ENCODE measurements at places on chromosomes 7 and 10.

GRCh38 chr7:110854651-110855050, 236.3 kb upstream of the LRRN3 start:
- no peak for DNase-seq

GRCh38 chr7:134750083-134751062, 29.1 kb upstream of the CALD1 start:
- peak; percentile 45 for DNase-seq

GRCh38 chr7:120628251-120628650, 229.7 kb downstream of the TSPAN12 start:
- DNase-seq = no peak

DNA sequence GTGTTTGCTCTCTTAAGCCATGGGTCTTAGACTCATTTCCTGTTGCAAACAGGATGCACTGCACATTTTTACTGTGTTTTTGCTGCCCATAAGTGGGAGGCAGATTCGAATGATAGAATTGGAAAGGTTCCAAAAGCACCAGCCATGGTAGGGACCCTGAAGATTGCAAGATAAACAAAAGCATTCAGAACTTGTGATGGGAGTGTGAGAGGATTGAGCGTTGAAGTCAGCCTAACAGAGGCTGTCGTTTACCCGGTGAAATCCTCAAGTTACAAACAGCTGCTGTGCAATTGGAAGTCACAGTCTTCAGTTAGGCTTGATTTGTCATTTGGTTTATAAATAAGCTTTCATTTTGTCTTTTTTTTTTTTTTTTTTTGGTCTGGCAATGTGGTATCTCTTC, 192.7 kb upstream of the MKI67 start:
- no peak for DNase-seq

DNA sequence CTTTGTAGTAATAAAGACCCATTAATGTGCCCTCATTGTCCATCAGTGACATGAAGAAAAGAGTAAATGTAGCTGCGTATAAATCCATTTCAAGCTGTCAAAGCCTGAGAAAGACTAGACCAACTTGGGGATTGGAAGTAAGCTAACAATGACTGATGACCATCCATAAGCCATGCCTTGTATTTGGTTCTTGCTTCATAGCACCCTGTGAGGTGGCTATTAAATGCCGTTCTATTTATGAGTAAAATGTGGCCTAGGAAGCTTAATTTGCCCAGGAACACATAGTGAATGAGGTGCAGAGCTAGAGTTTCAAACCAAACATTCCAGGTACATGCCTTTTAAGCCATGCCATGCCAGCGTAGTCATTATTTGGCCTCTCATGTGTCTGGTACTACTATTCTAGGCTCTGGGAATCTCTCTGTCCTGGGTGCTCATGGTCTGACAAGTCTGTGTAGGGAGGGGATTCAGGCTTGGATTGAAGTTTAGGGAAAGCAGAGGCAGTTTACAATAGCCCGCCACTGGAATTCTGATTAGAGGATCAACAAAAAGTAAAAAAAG, 92.1 kb downstream of the ZNF277 start:
- DNase-seq = no peak

DNA sequence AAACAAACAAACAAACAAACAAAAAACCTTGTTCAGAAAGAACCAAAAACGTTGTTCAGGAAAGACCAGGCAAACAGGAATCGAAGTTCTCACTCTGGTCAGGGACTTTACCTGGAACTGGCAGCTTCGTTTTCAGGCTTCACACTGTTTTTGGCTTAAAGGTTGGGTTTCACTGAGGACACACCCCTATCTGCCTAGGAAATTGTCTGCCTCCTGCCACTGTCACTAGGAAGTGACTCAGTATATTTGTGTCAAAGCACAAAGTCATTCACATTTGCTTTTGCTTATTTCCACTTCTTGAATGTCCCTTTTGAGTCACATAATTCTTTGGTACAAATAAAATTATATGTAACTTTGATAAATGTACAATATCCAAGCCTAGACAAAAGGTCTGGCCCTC, 37.9 kb downstream of the PNLIPRP3 start:
- DNase-seq = no peak

GRCh38 chr10:47296156-47296894, 3.7 kb upstream of the GDF10 start:
- no peak for DNase-seq

DNA sequence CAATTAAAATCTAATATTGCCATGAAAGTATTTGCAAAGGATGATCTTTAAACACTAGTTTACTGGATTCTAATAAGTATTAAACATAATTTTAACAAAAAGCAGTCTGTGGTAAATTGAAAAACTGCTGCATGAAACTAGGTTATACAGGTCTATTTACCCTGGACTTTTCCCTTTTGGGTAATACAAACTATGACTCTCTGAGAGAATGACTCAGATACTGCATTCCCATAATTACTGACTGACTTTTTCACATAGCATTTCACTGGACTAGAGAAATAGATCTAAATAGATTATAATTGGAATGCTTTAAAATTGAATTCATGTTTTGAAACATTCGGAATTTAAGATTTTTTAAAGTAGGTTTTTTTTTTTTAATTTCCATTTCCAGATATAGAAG, 395.7 kb downstream of the THSD7A start:
- DNase-seq = no peak

DNA sequence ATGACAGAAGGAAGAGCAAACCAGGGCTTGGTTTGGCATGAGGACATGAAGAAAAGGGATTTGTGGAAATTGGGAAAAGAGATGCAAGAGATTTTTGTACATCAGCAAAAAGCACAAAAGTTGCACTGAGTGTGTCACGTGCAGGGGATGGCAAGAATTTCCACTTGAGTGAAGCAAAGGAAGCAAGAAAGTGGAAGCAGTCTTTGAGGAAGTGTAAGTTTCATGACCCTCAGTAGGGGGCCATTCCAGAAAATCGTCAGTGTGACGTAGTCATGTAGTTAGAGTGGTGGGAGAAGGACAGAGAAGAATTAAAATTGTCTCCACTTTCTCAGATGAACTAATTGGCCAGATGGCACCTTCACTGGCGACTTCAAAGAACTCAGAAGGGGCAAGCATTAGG, 123.3 kb upstream of the FZD1 start:
- no peak for DNase-seq

- DNase-seq = no peak
These were observed 23.9 kb downstream of the UPF2 start for GRCh38 chr10:12018438-12019282.

GRCh38 chr7:132547821-132548220, 28.4 kb downstream of the PLXNA4 start:
- DNase-seq = no peak

DNA sequence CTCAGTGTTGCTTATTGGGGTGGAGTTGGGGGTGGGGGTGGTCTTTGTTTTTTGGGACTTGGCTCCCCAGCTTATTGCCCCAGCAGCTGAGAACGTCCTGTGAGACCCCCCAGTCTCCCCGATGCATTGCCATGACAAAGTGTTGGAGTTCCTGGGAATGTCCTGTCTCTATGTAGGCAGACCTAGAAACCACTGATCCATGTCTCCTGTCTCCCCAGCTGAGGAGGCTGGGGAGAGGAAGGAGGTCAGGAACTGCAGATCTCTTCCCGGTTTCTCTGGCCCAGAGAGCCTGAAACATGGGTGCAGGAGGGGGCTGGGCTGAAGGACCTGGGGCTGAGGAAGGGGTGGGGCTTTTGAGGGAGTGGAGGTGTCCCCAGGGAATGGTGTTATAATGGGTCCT, 80.2 kb upstream of the GTF2IRD1 start:
- DNase-seq = no peak

GRCh38 chr7:45026984-45027773, 27.2 kb downstream of the CCM2 start:
- DNase-seq = no peak

DNA sequence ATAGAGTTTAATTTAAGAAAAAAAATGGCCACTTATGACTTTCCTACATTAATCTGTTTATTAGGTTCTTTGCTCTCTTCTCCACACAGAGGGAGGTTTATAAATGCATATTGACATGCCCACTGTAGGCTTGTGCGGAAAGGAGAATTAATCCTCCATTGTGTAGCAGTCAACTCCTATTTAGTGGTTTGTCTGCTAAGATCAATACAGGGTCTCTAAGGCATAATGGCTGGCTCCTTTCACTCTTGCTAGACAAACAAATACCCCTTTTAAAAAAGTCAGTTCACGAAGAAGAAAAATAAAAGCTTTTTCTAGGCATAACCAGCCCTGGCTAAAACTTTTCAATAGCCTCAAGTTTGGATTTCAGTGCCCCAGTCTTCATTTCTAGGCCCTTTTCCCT, 141.6 kb downstream of the TSPAN12 start:
- DNase-seq = no peak

GRCh38 chr7:181738-182137, 10.6 kb upstream of the FAM20C start:
- DNase-seq = no peak

DNA sequence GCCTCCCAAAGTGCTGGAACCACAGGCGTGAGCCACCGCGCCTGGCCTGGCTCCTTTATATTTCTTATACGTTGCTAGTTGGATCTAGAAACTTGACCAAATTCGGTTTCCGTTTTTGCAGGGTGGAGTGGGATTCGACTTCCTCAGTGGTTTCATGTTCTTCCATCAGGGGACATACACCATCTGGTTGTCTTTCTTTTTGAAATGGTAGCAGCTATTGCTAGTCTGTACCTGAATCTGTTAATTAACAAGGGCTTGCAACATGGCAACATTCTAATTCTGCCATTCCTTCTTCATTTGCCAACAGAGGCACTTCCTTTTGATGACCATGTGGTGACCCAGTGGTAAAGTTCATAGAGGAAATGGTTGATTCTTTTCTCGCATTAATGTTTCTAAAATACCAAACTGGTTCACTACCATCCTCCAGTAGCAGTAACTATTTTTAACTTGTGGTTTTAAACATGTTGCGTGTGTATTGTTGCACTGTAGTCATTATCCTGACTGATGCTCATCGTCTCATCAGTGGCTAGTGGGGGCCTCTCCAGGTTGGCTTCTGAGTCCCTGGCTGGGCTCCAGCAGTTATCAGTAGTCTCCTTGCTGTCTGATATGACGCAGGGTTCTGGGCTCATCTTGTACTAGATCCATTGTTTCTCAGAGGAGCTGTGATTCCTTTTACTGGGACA, 159.2 kb downstream of the RGS10 start:
- no peak for DNase-seq

DNA sequence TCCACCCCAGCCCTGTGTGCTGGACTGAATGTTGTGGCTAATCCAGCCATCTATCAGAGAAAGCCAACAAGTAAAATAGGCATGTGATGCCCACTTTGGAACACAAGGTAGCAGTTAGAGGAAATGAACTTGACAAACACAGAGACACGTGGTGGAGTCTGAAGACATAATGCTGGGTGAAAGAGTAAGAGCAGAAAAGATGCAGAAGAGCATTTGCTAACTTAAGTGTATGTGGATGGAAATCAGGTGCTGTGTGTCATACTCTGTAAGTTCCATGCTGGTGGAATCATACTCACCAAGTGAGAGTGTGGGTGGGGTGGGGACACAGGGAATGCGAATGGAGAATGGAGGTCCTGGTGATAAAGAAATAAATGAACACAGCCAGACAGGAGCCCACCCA, 22.8 kb downstream of the WDFY4 start:
- no peak for DNase-seq

Measured in activated CD4-positive, alpha-beta T cell treated with anti-CD3 and anti-CD28 coated beads, Interleukin-2, amount 50 U/mL, for 24 hours (primary cell).